ENCODE measurements at places on chromosomes 1 and 21. TPM values are rescaled to one million over a fixed set of nuclear protein-coding genes. Genes with fewer than 3 reads are reported as not detected.

DNA sequence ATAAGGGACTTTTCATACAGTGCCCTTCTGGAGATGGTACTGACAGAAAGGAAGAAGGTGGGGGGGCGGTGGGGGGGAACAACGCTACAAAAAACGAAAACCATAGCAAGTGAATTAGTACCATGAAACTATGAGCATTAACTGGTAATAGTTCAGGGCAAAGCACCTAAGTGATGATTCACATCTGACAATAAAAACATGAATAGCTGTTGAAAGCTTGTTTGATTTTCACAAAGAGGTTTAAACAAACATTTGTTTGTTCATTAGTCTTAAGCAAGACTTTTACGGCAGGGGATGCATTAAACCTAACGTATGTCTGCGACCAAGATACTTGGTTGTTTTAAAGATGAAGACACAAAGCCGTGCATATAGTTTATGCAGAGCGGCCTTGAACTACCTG is 177.5 kb downstream of the LMO4 start:
- no peak for DNase-seq

DNA sequence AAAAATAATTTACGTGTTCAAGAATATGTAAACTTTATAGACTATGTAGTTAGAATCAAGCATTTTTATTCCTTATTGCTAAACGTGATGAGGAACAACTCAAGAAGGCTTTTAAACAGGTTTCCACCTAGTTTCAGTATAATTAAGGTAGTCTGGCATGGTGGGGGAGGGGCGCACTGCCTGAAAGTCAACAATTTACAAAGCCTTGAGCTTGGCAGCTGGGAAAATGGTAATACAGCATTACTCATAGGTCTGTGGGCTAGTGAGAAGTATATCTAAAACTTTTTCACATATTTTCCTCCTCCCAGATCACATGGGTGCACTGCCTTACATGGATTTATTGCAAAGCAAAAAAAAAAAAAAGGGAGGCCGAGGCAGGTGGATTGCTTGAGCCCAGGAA is 75.2 kb downstream of the EVI5 start:
- no peak for DNase-seq

GRCh38 chr1:199646761-199647160 is 380.7 kb upstream of the NR5A2 start:
- DNase-seq: no peak

GRCh38 chr1:200729863-200730262 is 8.8 kb upstream of the CAMSAP2 start:
- no peak for DNase-seq

DNA sequence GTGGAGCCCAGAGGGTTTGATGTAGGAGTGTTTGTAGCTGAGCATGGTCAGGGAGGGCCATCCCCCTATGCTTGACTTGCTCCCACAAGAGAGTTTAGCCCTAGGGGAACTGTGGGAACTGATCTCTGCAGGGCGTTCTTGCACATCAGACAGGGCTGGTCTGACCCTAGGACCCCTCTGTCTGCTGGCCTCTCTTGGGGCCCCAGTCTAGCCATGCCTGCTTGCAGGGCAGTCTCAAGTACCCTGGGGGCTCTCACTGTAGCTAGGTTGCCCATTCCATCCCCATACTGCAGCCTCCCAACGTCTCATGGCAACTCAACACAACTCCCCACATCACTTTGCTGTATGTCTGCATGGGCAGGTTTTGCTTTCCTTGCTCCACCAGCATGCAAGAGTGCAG is 1250.7 kb upstream of the B3GALT2 start:
- DNase-seq: no peak

DNA sequence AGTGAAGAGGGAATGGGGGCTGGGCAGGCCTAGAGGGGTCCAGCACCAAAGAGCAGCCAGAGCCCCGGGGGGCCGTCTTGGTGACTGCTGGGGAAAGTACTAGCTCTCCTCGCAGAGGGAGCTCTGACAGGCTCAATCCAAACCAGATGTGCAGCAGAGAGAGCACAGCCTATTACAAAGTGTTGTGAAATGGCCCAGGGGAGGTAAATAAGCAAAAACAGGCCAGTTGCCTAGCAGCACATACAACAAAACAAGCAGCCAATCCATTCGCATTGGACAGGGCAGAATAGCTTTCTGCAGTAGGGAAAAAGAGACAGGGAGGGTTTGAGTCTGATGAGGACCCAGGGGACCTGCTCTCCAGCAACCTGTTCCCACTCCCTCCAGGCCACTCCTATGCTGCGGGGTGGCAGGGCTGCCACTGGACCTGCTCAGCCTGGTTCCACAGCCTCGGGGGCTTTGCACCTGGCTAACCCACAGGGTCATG is 239.6 kb upstream of the FGGY start:
- peak; percentile 87 for DNase-seq

- no peak for DNase-seq
Observed at GRCh38 chr1:51293898-51294515, 36.4 kb downstream of the TTC39A start.

GRCh38 chr21:45381865-45382696 is 22.9 kb upstream of the COL18A1 start:
- no peak for DNase-seq

DNA sequence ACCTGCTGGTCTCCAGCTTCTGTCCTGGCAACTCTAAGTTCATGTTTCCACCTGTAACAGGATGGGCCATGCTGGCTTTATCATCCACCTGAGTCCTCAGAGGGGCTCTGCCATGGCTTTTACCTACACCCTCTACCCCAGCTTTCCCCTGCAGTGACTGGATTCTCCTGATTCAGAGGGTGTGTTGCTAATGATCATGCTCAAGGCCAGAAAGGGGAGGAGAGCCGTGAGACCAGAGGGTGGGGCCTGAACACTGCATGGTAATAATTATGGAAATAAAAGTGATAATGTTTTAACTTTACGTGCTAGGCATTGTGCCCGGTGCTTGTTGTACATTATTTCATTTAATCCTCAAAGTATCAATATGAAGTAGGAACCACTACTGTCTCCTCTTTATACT is 53.3 kb downstream of the CNIH3 start:
- no peak for DNase-seq

GRCh38 chr1:107018445-107018844 is 38.0 kb upstream of the PRMT6 start:
- DNase-seq: no peak

GRCh38 chr1:165153182-165153581 is 203.3 kb downstream of the LMX1A start:
- DNase-seq: no peak

- DNase-seq: peak; percentile 46
Observed at GRCh38 chr1:184753608-184754475, 816 bp downstream of the EDEM3 start.

- no peak for DNase-seq
Observed at GRCh38 chr21:43262427-43262826, 93.6 kb downstream of the CRYAA start.

Gene KCNE2
- not detected for total RNA-seq

Gene MPL
- total RNA-seq: 0.36 TPM

Gene RGS8
- total RNA-seq: not detected

Gene MED8
- total RNA-seq: 11.8 TPM

Gene LDLRAD1
- not detected for total RNA-seq

All from heart right ventricle (tissue), 16 donors.